ENCODE measurements at places on chromosomes 12 and 14.

- DNase-seq = peak; percentile 16
Observed at GRCh38 chr14:54299410-54300363, 97.1 kb upstream of the CDKN3 start.

- DNase-seq = peak; percentile 22
Observed at GRCh38 chr14:90692061-90692460, 124.2 kb downstream of the TTC7B start.

DNA sequence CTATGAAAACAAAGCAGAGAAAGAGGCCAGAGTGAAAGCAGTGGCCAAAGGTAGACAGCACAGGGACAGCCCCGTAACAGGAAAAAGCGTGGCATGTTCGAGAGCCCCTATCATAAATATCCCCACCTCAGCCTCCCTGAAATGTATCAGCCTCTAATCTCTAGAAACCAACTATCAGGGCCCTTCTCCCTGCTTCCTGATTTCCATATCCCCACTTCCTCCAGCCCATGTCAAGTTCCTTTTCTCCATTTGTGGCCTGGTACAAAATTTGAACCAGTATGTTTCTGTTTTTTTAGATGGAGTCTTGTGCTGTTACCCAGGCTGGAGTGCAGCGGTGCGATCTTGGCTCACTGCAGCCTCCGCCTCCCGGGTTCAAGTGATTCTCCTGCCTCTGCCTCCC lies 16.9 kb downstream of the DEPDC4 start:
- no peak for DNase-seq

- DNase-seq = peak; percentile 8
Observed at GRCh38 chr14:101559624-101560533, 1.4 kb upstream of the DIO3 start.

GRCh38 chr12:86376052-86376451 lies 119.9 kb upstream of the MGAT4C start:
- no peak for DNase-seq
